ENCODE measurements at places on chromosomes 5 and 9.

- no peak for DNase-seq
Measured at GRCh38 chr5:11719888-11720481, 184.3 kb downstream of the CTNND2 start.

GRCh38 chr5:151002250-151002649 is 18.1 kb upstream of the GPX3 start:
- no peak for DNase-seq

GRCh38 chr9:131708226-131709002 is 31.5 kb downstream of the RAPGEF1 start:
- DNase-seq, result no peak

DNA sequence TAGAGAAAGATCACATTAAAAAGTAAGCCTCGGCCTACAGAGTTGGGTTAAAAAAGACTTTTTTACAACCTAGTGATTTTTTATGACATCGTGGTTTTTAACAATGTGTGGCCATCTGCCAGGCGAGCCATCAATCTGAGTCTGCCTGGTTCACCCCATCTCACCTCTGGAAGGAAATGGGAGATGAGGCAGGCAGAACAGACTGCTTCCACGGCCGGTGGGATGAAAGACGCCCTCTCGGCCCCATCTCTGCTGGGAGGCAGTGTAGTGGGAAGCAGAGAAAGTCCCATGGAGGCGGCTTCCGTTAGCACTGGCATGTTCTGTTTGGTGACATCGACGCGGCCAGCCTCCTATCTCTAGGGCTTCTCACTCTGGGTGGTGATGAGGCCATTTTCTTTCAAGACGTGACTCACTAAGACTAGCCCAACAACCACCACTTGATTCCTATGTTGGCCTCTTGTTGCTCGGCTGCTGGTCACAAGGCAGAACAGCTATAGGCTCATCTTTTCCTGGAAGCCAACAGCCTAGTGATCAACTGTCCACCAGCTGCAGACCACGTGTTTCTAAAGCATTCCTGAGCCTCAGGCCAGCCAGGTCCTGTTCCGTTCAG is 132.4 kb upstream of the OTULINL start:
- DNase-seq, result peak; percentile 17

GRCh38 chr9:78292716-78293497 is 4.0 kb upstream of the PSAT1 start:
- no peak for DNase-seq

GRCh38 chr5:1660511-1660910 is 136.8 kb upstream of the LPCAT1 start:
- no peak for DNase-seq

DNA sequence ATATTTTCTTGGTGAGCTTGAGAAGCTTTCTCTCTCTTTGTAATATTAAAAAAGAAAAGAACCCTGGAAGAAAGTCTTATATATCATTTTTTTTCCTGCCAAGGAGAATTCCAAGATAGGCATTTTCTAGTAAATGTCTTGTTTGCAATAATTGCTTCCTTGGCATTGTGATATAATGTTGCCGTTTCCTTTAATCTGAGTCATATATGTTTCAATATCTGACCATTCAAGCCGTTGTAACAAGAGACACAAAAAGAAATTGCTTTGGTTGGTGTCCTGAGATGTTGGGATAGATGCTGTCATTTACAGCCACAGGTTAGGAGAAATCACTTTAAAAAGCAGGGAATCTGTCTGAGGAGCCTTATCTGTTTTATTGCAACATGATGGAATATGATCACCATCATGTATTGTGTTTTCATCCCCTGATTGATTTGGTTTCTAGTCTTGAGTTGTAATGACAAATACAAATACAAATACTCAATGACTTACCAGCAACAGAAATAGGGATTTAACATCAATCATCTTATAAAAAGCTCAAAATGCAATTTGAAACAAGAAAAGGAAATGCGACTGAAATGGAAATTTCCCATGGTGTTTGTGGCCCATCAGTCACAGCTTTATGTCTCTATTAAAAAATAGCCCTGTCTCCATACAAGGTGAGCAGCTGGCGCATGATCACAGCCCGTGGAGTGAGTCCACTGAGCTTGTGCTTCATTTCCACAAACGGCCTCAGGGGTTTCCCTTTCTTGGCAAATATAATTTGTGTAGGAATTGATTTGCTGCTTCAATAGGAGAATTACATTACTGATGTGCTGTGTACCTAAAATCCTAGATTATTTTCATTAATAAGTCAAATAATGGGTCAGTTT is 250.1 kb upstream of the TRPC7 start:
- no peak for DNase-seq

DNA sequence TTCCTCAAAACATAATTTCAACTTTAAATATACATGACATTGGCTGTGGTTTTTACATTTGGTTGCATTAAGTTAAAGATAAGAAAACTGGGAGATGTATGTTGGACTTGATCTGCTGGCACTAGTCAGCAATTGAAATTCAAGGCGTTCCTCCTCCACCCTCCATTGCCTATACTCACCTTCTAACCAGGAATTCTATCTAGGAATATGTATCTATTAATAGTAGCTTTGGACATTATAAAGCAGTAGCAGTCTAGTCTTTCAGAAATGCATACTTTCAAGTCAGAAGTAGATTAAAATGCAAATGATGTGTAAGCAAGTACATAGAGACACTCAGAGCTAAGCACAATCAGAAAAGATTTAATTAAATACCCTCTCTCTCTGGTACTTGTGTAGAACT is 24.9 kb downstream of the FER start:
- DNase-seq, result no peak

DNA sequence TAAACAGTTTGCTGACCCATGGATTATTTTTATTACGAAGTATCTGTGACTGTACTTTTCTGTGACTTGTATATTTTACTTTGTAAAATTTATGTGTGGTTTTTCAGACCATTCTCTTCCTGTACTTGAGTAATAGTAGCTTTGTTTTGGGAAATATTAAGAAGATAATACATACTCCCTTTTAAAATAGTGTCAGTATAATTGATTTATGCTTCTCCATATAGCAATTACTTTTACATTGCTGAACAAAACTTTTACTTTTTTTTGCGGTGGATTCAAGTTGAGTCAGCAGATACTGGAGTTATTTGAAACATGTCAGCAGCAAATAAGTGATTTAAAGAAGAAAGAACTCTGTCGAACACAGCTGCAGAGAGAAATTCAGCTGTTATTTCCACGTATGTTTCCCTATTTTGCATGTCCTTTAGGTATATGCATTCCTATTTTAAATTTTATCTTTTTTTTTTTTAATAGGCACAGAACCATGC is 28.4 kb downstream of the TENT2 start:
- no peak for DNase-seq
